CD4-positive, alpha-beta T cell treated with Interleukin-17A for 4 hours (primary cell): ENCODE measurements at places on chromosomes 11 and 22.

GRCh38 chr11:126507646-126508045 is 152.2 kb downstream of the ST3GAL4 start:
- DNase-seq = no peak

DNA sequence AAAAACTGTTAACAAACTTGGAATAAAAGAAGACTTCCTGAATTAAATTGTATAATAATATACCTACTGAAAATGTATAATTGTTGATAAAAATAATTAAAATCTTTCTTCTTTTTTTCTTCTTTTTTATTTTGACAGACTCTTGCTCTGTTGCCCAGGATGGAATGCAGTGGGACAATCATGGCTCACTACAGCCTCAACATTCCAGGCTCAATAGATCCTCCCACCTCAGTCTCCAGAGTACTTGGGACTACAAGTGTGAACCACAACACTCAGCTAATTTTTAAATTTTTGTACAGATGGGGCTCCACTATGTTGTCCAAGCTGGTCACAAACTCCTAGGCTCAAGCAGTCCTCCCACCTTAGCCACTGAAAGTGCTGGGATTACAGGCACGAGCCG is 1063.8 kb upstream of the CNTN5 start:
- no peak for DNase-seq

DNA sequence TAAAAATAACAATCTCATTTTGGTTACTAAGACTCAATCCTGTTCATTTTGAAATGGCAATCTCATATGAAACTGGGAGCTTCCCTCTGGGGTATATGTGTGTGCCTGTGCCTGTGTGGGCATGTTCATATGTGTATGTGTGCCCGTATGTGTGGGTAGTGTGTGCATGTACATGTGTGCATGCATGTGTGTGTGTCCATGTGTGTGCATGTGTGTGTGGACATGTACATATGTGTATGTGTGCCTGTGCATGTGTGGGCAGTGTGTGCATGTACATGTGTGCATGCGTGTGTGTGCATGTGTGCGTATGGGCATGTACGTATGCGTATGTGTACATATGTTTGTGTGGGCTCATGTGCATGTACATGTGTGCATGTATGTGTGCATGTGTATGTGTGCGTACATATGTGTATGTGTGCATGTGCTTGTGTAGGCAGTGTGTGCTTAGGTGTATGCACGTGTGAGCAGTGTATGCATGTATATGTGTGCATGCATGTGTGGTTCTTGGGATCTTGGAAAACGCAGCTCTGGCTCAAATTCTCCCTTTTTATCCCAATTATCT is 24.5 kb upstream of the CACNG2 start:
- no peak for DNase-seq

DNA sequence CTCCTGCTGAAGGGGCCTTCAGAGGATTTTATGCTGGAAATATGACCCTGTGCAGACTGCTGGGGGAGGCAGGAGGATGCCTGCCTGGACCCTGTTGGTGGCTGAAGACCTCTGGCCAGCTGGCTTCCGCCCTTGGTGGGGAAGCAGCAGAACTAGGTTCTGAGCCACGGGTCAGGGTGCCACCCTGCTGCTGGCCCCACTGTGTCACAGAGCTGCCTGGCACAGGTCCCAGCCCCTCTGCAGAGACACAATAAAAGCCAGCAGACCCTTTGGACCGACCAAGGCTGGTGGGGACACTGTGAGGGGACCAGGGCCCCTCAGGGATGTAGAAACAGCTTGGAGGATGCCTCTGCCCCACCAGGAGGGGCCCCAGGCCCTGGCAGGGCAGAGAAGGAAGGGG is 6.9 kb upstream of the SREBF2 start:
- no peak for DNase-seq

GRCh38 chr11:65672180-65672860 is 9.6 kb upstream of the RELA start:
- DNase-seq = no peak

- no peak for DNase-seq
These were observed 15.3 kb downstream of the LINC01488 start for GRCh38 chr11:69496631-69497220.

- DNase-seq = no peak
These were observed 5.1 kb upstream of the BAIAP2L2 start for GRCh38 chr22:38115423-38116205.

DNA sequence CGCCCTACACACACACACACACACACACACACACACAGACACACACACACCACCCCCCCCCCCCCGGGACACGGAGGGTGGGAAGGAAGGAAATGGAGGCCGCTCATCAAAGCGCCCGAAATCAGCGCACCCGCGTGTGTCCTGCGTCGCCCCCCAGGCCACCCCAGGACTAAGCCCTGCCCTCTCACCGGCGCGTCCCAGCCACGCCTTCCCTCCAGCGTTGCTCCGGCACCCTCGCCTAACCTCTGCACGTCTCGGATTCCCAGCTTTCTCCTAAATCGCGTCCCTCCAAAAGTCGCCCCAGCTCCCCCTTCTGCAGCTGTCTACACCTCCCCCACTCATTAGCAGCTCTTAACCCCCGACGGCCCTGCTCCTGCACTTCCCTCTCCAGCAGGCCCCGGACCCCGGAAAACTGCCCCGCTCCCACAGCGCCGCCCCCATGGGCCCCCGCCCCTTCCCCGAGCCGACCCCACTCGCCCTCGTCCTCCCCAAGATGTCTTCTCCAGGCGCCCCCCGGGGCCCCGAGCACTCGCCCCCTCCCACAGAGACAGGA is 557 bp downstream of the PACSIN2 start:
- DNase-seq = peak; percentile 58

- no peak for DNase-seq
These were observed 31.8 kb upstream of the HSPA8 start for GRCh38 chr11:123093739-123094138.

DNA sequence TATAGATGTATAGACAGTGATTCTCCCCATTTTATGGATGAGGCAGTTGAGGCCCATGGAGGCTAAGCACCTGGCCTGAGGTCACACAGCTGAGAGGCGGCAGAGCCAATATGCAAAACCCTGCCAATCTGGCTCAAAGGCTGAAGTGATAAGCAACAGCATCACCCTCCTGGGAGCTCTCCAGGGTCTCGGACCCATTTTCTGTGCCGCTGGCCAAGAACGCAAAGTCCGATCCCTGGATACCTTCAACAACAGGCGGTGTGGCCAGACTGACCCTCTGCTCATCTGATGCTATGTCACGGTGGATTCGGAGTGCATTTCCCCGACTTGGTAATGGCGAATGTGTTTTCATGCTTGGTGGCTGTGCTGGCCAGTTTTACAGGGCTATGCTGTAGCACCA is 595.0 kb downstream of the TBC1D22A start:
- no peak for DNase-seq

DNA sequence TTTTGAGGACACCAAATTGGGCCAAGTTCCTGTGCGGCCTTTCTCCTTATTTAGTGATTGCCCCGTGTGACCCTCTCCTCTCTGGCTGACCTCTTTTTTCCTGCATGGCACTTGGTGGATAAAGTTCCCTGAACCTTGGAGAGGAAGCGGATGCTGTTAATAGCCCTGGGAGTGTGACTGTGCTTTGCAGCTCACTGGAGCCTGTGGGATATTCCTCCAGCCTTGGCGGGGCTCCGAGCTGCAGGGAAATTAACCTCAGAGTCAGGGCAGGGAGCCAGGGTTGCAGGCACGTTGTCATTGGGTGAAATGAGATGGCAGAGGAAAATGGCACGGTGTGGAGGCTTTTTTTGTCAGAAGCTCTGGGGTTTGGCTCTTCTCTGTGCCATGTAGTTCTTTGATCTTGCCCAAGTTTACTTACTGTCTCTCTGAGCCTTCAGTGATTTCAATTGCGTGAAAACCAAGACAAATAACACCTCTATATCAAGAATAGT is 965 bp downstream of the OR9Q1 start:
- no peak for DNase-seq

DNA sequence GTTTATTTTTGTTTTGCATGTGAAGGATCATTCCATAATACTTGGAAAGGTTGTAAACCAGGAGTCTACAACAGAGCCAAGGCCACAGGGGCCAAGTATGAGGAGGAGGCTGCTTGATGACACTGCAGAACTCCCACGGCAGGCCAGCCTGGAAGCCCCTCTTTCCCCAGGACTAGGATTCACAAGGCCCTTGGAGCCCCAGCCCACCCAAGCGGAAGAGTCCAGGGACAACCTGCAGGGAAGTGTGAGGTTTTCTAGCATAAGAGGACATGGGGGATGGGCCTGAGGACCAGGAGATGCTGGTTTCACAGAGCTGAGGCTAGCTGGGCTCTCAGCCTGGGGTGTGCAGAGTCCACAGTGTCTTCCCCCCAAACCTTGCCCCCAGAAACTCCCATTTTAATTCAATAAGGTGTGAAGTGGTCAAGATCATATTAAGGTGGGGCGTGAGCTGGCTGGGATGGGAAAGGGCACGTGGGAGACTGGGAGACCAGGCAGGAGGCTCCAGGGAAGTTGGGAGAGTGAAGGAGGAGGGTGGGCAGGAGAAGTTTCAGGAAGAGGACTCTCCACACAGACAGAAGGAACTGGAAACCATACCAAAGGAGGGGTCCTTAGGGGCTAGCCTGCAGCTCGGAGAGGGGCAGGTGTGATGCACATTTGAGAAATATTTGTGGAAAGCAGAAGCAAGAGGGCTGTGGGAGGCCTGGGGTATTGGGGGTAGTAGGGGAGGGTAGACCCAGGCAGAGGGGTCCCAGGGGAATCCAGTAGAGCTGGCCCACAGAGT is 12.4 kb downstream of the GNAZ start:
- DNase-seq = no peak

GRCh38 chr22:47088480-47089158 is 326.2 kb downstream of the TBC1D22A start:
- no peak for DNase-seq

DNA sequence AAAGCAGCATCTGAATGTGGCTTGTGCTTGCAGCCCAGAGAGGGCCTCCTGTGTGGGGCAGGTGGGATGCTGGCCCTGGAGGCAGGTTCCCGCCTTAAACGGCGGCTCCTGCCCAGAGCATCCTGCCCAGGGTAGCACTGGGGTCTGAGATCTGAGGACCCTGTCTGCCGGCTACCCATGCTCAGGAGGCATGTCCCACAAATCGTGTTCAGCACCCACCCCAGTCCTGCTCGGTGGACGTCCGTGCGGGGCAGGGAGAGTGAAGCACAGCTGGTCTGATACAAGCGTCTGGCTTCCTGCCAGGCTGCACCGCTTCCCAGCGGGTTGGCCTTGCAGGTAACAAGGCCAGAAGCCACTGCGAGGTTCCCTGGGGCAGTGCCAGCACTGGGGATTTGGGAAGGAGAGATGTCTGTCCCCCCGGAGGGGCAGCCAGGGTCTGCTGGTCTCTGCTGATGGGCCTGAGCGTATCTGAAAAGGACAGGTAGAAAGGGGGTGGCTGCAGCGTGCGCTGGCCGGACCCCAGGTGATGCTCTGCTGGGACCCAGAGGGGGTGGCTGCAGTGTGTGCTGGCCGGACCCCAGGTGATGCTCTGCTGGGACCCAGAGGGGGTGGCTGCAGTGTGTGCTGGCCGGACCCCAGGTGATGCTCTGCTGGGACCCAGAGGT is 3.6 kb downstream of the TRABD start:
- peak; percentile 39 for DNase-seq

DNA sequence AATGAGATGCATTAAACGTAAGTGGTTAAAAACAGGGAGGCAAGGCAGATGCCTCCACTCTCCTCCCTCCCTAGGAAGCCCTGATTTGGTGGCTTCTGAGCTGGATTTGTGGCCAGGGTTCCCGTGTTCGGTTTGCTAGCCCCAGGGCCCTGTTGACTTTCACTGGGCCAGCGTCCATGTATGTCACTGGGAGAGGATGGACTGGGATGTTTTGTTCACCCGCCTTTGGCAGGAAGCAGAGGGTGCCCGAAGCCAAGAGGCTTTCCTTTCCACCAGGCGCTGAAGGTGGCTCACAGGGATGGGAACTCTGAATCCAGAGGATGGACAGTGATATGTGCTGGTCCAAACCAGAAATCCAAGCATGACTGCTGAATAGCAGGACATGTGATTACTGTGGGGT is 146.6 kb downstream of the CSNK2A3 start:
- DNase-seq = no peak

GRCh38 chr22:45554040-45554406 is 51.3 kb downstream of the FBLN1 start:
- DNase-seq = no peak

- no peak for DNase-seq
These were observed 9.9 kb upstream of the NDUFS8 start for GRCh38 chr11:68020575-68020974.

DNA sequence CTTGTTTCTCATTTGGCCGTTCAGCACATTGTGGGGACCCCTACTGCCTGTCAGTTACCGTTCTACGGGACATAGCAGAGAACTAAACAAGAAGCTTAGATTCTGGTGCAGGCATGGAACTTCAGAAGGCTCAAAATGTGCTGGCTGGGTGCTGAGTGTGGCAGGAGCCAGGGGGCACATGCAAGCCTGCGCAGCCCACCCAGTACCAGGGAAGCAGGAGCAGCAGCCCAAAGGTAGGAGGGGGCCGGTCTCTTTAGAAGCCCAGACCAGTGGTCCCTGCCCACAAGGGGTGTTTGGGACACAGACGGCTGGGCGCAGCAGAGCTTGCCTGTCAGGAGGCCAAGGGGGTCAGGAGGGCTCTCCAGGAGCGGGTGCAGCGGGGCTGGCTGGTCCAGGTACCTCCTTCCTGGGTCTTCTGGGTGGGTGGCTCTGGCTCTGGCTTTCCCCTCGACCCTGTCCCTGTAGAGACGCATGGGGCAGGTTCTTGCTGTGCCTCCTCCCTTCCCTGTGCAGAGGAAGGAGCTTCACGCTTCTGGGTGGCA is 2.2 kb downstream of the PTDSS2 start:
- DNase-seq = no peak

GRCh38 chr11:118845369-118845768 is 38.3 kb upstream of the CXCR5 start:
- DNase-seq = no peak

- no peak for DNase-seq
These were observed 28.8 kb downstream of the TOM1 start for GRCh38 chr22:35328472-35328885.
